ENCODE measurements at places on chromosomes 12 and 14.

- no peak for DNase-seq
These were observed 86.3 kb upstream of the BCL2L14 start for GRCh38 chr12:11984417-11984816.

DNA sequence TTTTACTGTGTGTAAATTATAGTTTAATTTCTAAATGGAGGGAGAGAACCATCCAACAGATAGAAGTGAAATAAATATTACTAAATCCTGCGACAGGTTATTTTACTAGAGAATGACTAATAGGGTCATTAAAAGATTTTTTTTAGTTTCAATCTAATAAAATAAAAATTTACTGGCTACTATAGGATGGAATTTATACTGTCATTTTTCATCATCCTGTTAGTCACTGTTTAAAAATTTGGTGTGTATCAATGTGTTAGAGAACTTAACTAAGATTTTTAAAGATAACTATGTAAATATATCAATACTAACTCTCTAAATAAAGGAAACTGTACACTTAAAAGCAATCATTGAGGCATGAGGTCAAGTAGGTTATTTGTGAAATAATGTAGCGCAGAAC lies 41.1 kb upstream of the CDKN3 start:
- DNase-seq, result no peak

- no peak for DNase-seq
These were observed 38.2 kb upstream of the MAP1LC3B2 start for GRCh38 chr12:116520801-116521471.

DNA sequence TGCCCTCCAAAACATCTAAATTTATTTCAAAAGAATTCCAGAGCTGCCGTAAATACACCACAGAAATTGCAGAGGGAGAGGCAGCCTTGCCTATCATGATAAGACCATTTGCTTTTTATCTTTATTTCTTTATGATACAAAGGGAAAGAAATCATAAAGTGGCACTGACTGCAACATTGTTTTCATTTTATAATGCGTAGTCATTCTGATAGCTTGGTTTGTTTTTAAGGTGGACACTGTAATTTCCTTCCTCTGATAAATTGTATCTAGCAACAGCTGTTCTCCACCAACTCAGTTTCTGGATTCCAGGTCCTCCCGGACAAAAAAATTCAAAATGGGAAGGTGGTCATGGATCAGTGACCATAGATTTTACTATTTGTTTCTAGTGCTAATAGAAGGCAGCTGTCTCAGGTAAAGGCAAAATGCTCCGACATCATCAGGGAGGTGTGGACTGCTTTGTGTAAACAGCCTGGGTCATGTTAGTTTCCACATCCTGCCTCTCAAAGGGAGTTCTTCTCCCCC lies 623 bp upstream of the TSPAN8 start:
- no peak for DNase-seq

- DNase-seq, result no peak
These were observed 176.6 kb downstream of the FOXN3 start for GRCh38 chr14:89240414-89240813.

DNA sequence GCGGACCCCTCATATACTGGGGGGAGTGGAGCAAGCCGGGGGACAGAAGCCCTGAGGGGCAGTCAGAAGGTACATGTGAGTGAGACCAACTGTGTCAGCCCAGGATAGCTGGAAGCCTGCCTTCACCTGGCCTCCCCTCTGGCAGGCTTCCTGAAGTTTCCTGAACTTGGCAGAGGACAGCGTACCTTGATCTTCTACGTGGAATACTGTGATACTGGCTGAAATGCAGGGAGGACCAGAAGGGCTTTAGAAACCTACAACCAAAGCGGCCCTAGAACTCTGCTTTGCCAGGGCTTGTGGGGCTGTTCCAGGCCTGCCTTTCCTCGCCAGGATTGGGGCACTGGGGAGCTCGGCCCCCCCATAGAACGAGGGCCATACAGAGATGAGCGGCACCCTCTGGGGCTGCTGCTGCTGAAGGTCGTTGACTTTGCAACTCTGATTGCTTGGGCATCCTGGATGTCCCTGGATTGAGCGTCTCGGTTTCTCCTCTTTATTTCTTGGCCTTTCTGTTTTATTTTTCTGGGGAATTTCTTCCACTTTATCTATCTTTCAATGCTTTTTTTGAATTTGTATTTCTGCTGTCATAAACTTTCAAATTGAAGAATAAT lies 66.5 kb downstream of the SLC25A47 start:
- no peak for DNase-seq

DNA sequence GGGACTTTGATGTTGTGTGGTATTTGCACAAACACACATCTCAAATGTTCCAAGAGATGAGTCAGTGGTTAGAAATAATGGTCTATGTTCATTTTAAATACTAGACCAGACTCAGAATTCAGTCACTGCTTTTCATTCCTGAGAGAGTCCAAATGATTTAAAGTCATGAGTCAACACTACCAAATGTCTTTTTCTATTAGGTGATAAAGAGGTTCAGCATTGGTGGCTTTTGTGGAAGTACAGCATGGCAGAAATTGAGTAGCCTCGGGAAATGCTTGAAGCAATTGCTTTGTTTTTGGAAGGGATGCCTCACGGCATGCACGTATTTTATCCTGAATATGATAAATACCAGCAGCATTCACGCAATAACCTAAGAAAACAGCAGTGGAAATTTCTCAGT lies 115.7 kb downstream of the DIO2 start:
- DNase-seq, result no peak

GRCh38 chr12:27936196-27936595 lies 36.3 kb downstream of the PTHLH start:
- no peak for DNase-seq

DNA sequence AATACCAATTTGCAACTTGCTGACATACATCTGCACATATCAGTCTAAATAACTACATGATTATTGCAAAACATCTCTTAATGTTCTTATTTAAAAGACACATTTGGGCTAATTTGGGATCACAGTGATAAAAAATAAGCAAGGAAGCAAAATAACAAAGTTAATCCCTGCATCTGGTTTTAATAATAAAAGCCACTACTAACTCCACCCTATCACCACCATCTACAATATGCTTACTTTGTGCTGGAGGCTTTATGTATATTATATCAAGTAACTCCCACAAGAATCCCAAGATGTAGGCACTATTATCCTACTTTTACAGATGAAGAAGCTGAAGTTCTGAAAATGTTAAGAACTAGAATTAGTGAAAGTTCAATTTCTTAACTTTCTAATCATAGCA lies 45.7 kb downstream of the TAOK3 start:
- DNase-seq, result no peak
